ENCODE measurements at places on chromosomes 7 and 10. TPM values are rescaled to one million over a fixed set of nuclear protein-coding genes. Genes with fewer than 3 reads are reported as not detected.

- peak; percentile 16 for DNase-seq
Observed at GRCh38 chr10:29542723-29543122, 92.0 kb downstream of the SVIL start.

DNA sequence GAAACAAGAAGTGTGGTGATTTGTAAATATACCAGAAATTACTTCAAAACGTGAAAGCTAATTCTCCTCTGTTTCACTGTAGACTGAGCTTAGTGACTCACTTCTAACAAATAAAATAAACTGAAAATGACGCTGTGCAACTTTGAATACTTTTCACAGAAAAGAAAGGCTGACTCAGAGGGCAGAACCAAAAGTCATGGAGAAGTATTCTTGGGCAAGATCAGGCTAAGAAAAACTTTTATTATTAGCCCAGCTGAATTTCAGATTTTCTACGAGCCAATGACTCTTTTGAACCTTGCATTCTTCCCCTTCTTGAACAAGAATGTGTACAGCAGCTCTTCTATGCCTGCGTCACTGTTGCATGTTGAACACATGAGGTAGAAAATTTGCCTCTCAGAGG, 527.3 kb upstream of the GHITM start:
- no peak for DNase-seq

DNA sequence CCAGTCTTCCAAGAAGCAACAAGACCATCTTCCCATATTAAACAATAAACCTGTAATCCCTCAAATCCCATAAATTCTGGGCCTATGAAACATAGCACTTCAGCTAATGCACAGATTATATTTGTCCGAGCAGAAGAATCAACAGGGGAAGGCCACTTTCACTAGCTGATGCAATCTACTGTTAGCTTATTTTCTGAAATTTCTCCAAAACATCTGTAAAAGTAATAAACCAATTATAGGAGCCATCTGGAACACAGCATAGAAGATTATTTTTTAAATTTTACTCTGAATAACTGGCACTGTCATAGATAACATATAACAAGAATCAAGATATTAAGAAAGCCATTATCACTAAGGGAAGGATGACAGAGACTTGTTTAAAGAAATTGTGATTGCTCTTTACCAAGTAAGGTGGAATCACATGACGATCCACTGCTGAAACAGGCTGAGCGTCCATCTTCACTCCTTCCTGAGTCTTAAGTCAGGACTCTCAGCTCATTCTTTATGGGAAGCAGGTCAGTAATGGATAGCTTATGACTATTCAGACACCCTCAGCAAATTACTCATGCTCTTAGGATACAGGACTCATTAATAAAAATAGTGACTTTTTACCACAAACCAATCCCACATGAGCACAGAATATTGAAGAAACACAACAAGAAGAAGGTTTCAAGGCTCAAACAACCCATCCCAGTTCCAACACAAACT, 719.5 kb downstream of the XPNPEP1 start:
- no peak for DNase-seq

- DNase-seq, result no peak
Observed at GRCh38 chr10:113411456-113411855, 141.4 kb upstream of the HABP2 start.

GRCh38 chr7:151776446-151776845, 100.5 kb downstream of the PRKAG2 start:
- no peak for DNase-seq

DNA sequence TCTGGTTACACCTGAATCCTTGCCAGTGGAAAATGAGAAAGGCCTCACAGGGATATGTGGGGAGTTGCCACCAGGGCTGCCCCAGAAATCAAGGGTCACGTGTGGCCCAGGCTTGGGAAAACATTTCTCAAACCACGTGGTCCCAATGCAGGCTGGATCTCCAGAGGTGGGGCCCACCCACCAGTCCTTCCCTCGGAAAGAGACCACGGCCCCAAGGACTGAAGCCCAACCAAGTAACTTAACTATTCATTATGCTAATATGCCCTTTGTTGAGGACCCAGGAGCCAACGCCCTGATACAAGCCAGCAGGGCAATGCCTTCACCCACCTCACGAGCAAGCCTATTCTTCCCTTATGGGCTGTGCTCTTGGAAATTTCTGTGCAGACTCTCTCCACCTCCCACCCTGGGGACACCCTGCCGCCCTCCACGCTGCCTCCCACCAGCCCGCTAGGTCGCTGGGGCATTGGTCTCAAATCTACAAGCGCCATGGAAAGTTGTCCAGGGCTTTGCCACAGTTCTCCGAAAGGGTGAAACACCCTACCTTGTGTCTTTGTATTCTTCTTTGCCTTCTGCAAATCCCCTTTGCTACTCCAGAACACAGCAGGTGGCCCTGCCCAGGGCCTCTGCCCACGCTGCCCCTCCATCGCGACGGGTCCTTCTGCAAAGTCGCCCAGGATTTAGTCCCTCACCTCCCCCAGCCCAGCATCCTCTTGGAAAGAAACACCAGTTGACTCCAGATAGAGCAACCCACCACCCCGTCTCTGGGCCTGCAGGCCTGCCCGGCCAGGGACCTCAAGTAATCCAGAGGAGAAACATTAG, 8.8 kb downstream of the TNS3 start:
- DNase-seq, result no peak

DNA sequence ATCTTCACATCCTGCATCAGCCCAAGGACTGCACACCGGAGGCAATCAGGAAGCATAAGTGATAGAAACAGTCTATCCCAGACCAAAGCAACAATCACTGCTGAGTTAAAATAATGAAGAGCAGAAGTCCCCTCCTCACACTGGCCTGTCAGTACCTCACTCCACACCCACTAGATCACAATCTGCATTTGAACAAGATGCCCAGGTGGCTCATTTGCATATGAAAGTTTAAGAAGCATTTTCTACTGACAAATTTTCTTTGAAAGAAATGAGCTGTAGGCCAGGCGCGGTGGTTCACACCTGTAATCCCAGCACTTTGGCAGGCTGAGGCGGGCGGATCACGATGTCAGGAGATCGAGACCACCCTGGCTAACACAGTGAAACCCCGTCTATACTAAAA, 77.4 kb downstream of the CUL2 start:
- DNase-seq, result no peak

DNA sequence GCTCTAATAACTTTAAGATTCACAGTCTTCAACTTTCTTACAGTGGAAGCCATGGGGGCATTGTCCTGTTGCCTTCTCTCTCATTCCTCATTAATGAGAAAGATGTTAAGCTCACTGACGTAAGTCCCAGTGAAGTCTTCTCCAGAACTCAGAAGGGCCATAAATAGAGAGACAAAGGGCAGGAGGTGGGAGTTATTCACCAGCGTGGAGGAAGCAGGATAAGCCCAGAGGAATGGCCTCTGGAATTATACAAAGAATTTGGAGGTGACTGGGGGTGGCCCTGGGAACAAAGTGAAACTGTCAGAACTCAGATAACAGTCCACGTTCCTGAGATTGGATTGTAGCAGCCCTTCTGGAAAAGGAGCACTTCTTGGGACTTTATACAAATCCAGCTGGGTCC, 52.4 kb downstream of the SORBS1 start:
- DNase-seq, result no peak

DNA sequence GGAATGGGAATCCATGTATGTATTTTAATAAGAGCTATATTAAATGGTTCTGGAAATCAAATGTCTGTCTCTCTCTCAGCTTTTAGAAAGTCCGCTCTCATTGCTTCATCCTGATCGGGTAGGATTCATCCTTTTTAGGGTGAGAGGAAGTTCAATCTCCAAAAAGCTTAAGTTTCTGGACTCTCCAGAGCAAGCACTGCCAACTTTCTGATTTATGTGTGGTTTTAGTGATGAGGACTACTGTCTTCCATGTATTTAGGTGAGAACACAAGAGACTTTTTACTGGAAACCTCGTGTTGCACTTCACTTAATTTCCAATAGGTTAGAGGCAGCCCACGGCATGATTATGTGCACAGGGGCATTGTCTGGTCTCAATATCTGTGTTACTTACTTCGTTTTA, 267.9 kb downstream of the SUGCT start:
- DNase-seq, result no peak

GRCh38 chr7:86747698-86748097, 104.0 kb downstream of the GRM3 start:
- DNase-seq, result no peak

- DNase-seq, result no peak
Observed at GRCh38 chr10:30285970-30286369, 63.1 kb downstream of the MTPAP start.

DNA sequence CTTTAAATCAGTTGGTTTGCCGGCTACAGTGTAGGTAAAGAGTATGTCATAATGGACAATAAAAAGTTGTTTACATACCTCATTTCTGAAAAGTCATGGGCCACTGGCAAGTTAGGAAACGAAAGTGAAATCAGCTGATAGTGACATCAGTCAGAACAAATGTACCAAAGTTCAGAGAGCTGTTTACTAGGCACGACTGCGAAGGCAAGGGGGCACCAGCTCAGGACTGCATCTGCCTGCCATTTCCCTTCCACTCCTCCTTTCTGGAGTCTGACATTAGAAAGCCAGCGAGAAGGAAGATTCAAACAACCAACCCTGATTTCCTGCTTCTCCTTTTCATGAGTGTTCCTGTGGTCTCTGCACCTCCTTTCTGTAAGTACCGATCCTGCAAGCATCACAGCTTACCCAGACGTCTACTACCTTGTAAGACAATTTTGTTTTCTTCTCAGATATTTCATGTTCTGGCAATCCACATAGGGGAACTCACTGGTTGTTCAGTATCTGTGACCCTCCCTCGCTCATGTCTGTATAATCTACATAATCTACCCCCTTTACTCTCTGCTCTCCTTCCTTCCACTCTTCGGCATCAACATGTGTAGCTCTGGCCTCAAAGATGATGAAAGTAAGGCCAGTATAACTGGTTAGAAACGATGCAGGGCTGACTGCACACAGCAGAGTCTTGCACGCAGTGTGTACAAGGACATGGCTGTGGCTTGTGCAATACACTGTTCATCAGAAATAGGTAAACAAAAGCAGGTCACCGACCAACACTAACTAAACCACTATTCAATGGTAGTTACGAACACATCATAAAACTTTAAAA, at the start of gene TMEM140:
Gene TMEM140, plus strand, starts transcription at position 174 of the 823 bp plus-strand sequence. CDS start 16,370 bp downstream, outside the sequence.
- DNase-seq, result no peak

- DNase-seq, result no peak
Observed at GRCh38 chr7:45578022-45578421, 3.9 kb downstream of the ADCY1 start.

DNA sequence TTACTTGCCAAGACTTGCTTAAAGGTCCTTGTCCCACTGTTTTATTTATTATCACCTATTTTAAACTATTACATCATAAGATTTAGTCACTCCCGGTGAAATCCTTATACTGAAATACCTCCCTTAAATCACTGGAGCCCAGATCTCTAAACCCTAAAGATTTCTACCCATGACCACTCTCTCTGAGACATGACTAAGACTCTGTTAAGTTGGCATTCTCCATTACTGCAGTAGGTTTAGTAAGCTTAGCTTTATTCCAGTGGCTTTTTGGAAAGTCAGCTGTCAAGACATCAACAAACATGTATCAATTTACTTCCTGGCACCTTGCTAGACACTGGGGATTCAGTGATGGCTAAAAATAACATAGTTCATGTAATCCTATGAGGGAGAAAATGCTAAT, 874.2 kb downstream of the KCNMA1 start:
- no peak for DNase-seq

- no peak for DNase-seq
Observed at GRCh38 chr7:47464266-47464665, 117.6 kb downstream of the TNS3 start.

GRCh38 chr7:2066251-2066919, 166.4 kb downstream of the MAD1L1 start:
- no peak for DNase-seq

DNA sequence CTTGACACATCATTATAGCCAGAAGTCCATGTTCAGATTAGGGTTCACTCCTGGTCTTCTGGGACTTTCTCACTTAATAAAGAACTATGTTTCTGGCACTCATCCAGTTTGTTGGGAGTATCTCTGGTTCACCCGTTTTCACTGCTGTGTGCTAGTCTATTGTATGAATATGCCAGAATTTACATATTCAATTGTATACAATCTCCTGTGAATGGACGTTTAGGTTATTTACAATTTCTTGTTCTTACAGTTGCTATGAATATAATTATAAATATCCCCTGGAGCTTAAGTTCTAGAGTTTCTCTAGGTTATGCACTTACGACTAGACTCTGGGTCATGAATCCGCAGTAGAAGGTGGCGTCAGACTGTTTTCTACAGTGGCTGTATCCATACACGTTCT, 20.0 kb upstream of the RBM33 start:
- DNase-seq, result no peak

DNA sequence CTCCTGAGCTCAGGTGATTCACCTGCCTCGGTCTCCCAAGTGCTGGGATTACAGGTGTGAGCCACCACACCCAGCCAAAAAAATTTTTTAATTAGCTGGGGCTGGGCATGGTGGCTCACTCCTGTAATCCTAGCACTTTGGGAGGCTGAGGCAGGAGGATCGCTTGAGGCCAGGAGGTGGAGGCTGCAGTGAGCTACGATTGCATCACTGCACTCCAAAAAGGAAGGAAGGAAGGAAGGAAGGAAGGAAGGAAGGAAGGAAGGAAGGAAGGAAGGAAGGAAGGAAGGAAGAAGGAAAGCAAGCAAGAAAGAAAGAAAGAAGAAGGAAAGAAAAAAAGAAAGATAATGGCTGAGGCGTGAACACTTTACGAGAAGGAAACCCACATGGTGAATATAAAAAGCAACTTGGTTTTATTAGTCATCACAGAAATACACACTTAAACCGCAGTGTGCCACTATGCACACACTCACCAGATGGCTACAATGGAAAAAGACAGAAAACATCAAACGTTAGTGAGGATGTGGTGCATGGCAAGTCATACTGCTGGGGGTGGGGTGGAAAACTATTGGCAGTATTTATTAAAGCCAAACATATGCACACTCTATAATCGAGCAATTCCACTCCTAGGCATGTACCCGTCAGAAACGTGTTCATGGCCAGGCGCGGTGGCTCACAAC, 4.4 kb upstream of the CCL26 start:
- no peak for DNase-seq

GRCh38 chr7:29518616-29519015, 45.0 kb upstream of the PRR15 start:
- DNase-seq, result no peak

DNA sequence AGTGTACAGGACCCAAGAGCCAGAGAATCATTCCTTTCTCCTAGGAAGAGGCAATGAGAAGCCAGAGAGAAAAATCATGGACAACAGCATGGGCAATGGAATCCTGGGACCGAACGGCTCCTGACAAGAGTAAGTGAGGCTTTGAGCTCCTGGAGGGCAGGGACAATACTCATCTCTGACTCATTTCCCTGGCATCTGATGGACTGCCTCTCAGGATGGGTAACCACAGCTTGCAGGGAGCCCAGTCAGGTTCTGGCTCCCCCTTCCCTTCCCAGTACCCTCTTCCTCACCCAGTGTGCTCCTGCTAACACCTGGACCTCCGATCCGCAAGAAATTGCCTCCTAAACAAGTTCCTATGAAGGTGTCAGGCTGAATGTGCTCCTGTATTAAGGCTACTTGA, 51.2 kb upstream of the SORCS3 start:
- DNase-seq, result no peak

EFCAB10 gene
- not detected for total RNA-seq

CCDC146 gene
- total RNA-seq, result 12.7 TPM

STRIP2 gene
- total RNA-seq, result 11.3 TPM

TAF6 gene
- total RNA-seq, result 49.1 TPM

OR9A4 gene
- total RNA-seq, result not detected
